ENCODE measurements at places on chromosomes 7 and 10.

GRCh38 chr10:71727105-71727737 is 7.6 kb upstream of the C10orf105 start:
- no peak for DNase-seq

DNA sequence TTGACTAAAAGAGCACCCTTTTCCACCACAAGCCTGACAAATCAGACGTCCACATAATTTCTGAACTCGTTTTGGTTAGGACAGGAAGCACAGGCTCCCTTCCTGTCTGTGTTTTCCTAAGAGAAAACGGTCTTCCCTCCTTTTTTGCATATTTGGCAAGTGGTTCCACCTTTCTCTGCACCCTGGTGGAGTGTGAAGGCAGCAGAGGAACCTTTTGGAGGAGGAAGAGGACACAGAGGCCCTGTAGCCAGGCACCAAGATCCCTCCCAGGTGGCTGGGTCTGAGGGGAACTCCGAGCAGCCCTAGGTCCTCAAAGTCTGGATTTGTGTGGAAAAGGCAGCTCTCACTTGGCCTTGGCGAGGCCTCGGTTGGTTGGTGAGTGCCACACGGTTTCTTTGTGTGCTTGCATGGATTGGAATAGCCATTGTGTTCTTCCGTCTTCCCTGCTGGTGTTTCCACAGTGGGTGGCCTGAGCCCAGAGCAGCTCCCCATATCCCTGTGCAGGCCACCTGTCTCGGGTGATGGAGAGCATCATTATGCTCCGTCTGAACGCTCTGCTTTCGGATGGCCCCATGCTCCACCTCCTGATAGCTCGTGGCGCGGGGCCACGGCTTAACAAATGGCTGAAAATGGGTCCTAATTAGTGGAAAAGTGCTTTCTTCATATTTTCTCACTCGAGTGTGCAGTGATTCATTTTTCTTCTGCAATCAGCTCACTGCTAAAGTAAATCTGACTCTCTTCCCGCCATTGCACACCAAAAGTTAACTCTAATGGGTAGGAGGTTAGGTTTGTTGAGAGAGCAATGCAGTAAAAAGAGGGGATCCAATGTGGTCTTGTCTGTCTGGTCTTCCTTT is 4.2 kb downstream of the IKZF1 start:
- no peak for DNase-seq

DNA sequence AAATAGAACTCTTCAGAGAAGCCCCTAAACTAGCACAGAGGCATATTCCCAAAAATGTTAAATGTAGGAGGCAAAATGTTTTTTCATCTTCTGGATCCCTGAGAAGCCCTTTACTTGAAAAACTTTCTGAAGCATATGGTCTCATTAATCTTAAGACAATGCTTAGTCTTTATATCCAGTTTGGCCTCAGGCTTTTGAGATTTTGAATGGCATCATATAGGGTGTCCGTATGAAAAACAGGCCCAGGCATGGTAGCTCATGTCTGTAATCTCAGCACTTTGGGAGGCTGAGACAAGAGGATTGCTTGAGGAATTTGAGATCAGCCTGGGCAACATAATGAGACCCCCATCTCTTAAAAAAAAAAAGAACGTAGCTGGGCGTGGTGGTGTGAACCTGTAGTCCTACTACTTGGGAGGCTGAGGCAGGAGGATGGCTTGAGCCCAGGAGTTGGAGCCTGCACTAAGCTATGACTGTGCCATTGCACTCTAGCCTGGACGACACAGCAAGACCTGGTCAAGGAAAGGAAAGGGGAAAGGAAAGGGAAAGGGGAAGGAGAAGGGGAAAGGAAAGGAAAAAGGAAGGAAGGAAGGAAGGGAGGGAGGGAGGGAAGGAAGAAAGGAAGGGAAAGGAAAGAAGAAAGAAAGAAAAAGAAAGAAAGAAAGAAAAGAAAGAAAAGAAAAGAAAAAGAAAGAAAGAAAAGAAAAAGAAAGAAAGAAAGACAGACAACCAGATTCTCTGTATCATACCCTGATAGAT is 119.4 kb downstream of the CDK6 start:
- no peak for DNase-seq

GRCh38 chr7:129606803-129607202 is 4.7 kb upstream of the NRF1 start:
- no peak for DNase-seq

GRCh38 chr10:22723783-22724182 is 9.4 kb upstream of the PIP4K2A start:
- DNase-seq, result no peak

DNA sequence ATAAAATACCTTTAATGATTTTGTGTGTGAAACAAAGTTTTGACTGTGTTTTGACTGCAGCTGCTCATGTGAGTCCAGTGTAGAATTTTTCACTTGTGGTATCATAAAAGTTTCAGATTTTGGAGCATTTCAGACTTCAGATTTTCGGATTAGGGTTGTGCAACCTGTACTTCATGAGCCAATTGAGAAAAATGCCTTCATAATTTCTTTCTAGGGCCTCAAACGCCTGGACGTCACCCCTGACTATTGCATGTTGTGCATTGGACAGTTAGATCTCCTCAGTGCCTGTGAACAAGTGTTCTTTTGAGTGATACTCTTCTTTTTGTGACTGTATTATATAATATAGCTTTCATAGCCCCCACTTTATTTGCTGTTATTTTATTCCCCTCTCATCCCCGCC is 161.1 kb downstream of the AUTS2 start:
- DNase-seq, result no peak

DNA sequence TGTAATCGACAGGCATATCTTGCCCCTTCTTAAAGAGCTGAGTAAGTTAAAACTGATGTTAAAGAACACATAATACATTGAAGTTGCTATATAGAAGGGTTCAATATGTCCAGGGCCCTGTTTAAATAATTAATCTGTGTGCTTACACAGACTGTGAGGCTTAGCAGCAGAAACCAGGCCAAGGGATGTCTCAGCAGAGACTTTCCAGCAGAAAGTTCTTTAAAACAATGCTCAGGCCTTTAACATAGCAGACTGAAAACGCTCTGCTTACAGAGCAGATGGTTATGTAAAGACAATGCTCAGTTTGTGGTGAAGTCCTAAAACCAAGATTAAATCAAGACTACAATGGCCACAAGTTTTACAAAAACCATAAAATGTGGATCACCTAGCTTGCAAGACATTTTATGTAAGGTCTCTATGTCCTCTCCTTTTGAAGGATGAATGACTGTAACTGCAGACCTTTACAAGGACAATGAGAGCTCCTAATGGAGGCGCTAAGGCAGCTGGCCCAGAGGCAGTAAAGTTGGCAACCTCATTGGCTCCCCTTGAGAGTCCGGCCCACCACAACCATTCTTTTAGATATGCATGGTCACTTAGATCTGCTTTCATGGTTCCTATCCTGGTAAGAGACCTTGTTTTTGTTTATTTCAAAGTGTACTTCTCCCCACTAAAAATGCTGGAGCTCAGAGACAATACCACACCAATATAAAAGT is 56.3 kb downstream of the FZD1 start:
- DNase-seq, result no peak

DNA sequence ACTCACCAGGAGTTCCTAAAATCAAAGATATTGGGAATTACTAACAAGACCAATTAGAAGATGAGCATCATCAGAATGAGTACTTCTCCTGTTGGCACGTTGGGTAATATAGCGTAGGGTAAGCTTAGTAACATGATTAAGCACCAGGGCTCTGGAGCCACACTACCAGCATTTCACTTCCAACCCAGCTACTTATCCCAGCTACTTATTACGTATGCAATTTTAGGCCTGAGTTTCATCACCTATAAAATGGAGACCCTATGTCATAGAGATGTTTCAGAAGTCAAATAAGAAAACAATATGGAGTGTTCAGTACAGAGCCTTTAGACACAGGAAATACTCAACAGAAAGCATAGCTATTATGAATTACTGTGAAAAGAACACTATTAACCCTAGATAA is 19.0 kb downstream of the GDI2 start:
- no peak for DNase-seq

- no peak for DNase-seq
Observed at GRCh38 chr10:130491011-130491692, 355.0 kb downstream of the GLRX3 start.

DNA sequence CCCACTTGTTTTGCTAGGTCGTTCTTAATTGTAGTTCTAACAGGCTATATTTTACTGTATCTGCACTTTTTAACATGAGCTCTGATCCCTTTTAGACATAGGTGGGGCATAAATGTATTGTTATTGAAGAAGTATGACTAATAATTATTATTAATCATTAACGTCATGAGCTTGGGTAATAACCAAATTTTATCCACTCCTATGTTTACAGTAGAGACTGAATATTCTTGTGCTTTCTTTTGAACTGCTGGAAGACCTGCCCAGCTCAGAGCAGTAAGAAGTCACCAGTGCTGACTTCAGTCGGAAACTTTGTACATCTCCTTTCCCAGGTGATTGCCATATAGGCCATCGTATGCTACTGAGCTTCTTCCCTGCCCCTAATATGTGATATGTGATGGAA is 18.7 kb downstream of the PKD2L1 start:
- no peak for DNase-seq

GRCh38 chr10:132471125-132471451 is 66.5 kb upstream of the INPP5A start:
- no peak for DNase-seq

- DNase-seq, result no peak
Observed at GRCh38 chr7:156456503-156457115, 184.0 kb upstream of the RNF32 start.

DNA sequence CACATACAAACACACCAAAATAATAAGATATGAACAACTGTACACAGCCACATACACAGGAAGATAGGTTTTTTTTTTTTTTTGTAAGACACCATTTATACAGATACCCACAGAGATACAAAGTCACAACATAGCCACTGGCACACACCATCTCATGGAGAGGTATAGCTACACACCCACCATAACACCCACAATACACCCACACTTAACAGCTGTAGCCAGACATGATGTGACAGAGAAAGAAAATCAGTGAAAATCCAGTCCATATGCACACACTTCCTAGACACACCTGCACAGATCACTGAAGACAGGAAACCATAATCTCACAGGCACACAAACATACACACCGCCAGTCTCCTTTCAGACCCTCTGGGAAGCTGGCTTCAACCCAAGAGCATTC is 62.4 kb upstream of the PAX2 start:
- DNase-seq, result no peak
